Stimulated activated CD8-positive, alpha-beta memory T cell treated with anti-CD3 and anti-CD28 coated beads, Interleukin-2, amount 100 ng/mL, for 48 hours (primary cell): ENCODE measurements at places on chromosomes 7 and 10.

GRCh38 chr10:103842605-103843004 lies 12.8 kb downstream of the SH3PXD2A start:
- DNase-seq, result no peak

DNA sequence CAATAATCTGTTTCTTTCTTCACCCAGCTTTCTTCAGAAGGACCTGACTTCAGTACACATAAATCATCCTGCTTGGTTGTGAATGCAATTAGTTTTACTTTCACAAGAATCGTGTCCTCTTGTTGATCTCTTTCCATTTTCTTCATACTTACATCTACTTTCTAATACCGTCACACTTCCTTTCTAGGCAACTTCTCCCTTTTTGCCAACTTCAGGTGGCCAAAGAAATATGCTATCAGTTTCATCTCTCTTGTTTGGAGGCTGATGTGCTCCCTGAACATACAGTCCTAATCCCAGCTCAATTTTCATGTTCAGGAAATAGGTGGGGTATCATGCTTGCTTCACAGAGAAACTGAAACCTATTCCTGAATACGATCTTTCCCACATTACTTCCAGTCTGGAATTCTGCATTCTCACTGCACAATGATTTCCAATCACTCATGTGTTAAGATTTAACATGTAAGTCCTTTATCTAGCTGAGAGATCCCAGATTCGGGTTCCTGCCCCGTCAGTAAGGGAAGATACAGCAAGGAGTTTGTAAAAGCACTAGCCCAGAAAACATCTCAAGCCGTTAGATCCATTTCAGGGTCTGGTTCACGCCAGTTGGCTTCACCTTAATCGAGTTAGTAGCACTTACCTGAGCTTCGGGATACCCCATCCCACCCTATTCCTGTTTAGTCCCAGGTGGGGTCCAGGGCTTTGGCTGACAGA lies 994 bp downstream of the SLC25A28 start:
- no peak for DNase-seq

DNA sequence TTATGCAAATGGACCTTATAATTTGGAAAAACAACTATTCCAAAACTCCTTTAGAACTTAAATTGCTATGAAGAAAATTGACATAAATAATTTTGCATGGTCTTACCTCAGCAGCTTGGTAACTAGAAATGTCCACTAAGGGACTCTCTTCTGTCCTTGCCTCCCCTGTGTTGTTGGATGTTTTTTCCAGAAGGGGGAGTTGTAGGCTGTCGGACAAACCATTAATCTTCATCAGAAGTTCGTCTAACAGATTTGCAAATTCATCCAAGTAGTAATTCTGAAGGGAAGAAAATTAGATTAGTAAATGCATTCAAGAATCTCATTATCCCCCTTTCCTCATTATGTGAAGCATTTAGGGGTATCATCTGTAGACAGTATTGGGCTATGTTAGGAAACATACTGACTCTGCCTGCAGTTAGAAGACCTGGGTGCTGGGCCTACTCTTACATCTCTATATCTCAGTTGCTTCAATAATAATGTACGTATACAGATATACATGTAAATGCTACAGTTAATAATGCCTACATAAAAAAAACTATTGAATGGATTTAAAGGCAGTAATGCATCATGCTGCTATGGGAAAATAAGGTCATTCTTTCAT lies 155.6 kb downstream of the PKD1L1 start:
- no peak for DNase-seq

DNA sequence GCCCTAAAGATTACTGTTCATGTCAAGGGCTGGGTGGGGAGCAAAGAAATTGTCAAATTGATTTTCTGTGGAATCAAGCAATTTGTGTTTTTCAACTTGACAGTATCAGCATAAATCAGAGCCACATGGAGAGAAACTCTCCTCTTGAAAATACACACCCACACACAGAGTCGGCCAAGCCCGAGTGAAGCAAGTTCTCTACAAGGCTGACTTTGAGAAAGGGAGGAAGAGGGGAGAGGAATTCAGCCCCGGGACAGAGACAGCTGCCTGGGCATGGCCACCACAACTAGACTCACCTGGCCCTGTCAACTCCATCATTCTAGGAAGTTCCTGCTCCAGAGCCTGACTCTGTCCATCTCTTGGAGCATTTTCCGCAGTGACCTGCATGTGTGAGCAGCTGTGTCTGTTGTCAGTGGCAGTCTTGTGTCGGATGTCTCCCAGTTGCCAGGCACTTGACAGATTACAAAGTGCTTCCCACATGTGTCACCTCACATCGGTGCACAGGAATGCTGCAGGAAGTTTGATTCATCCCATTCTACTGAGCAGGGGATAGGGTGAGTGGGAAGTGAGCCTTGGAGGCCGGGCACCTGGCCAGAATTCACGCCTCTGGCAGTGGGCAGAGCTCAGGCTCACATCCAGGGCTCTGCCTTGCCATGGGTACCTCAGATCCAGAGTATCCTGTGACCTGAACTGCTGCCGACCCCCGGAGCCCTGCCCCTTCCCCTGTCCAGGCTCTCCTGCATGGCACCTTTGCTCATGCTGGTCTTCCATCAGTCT lies 37.9 kb downstream of the ADAM12 start:
- DNase-seq, result no peak

- no peak for DNase-seq
Observed at GRCh38 chr10:86359954-86360353, 6.6 kb downstream of the GRID1 start.

DNA sequence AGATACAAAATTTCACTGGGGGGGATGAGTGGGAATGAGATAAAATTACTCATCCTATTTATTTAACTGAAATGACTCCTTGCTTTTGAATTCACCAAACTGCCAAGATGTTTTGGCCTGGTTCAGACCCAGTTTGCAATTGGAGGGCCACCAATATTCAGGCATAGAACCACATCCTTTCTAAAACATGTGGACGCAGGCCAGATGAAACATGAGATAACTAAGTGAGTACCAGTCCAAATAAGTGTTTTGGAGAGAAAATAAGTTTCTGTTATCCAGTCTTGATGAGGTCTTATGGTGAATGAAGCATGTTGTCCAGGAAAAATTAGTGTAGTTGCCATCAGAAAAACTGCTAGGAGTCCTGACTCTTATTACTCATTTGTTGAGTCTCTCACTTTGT lies 36.3 kb upstream of the PDK4 start:
- no peak for DNase-seq

DNA sequence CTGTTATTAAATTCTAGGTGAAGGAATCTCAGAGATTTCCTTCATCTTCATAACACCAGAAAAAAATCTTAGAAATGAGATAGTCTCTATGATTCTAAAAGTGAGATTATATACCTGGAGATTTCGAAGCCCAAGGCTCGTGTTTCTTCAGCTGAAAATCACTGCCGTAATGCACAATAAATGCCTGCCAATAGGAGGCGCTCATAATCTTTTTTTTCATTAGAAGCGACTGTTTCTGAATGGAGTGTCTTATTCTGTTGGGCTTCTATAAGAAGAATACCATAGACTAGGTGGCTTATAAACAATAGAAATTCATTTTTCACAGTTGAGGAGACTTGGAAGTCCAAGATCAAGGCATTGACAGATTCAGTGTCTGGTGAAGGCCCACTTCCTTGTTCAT lies 294.7 kb downstream of the PRKG1 start:
- no peak for DNase-seq

DNA sequence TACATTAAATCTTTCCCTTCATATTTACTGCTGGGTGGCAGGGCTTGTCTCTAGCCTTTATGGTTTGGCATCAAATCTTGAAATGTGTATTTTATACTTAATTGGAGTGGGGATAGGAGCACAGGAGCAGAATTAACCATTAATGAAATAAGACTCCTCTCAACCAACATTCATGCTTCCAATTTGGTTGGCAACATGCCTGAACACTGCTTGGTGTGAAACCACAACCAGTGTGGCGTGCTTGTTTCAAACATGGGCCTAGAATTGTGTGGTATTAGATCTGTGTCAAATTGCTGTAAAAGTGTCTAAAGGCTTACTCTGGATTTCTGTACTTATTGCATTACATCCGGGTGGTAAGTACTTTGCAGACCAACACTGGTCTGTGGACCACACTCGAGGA lies 25.1 kb upstream of the VPS41 start:
- no peak for DNase-seq

DNA sequence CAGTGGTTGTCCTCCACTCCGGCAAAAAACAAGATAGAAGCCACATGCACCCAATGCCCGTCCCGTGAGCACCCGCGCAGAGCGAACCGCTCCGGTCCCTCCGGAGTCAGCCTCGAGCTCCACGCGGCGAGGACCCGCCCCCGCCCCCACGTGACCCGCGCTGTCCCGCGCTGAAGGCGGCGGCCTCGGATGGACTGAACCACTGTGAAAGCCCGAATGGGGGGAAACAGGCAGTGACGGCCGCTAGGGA lies 766 bp upstream of the EIF3B start:
- peak; percentile 83 for DNase-seq

- DNase-seq, result no peak
Observed at GRCh38 chr7:96199421-96199820, 122.5 kb downstream of the SLC25A13 start.

- no peak for DNase-seq
Observed at GRCh38 chr10:24908793-24909423, 43.5 kb downstream of the PRTFDC1 start.

DNA sequence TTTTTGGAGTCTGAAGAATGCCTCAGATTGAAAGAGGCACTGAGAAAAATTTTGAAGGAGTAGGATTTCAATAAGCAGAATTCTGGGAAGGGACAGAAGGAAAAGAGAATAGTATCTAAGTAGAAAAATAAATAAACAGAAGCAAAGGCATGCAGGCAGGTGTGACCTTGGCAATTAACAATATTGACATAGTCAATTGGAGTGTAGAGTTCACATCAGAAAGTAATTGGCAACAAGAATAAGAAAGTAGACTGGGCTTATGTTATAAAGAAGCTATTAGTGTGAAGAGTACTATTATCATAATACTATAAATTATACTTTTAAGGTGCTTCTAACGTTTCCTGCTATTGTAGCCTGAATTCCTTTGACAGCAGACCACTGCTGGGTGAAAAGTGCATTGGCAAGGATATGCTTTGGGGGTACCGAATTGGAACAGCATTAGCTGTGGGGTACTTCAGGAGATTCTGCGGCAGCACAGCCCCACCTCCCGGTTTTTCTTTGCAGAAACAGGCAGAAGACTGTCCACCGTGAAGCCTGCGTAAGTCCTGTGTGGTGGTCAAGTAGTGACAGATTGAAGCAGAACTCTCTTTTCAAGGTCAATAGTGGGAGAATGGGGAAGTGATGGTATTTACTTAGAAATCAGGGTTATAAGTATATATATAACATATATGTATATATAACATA lies 357.0 kb downstream of the THSD7A start:
- DNase-seq, result no peak

GRCh38 chr10:12489357-12489756 lies 140.0 kb downstream of the CAMK1D start:
- DNase-seq, result no peak

- DNase-seq, result no peak
Observed at GRCh38 chr10:99369551-99369950, 40.4 kb downstream of the CNNM1 start.

- no peak for DNase-seq
Observed at GRCh38 chr10:47243791-47244190, 56.2 kb upstream of the GDF10 start.

GRCh38 chr10:48249763-48250351 lies 24.6 kb downstream of the FRMPD2 start:
- DNase-seq, result no peak
